ENCODE measurements at places on chromosomes 16 and 17. TPM values are rescaled to one million over a fixed set of nuclear protein-coding genes. Genes with fewer than 3 reads are reported as not detected.

- no peak overlapping the region for H3K4me3 ChIP-seq
- peak overlapping the region; percentile 52 for H3K27ac ChIP-seq
- H3K4me1 ChIP-seq, result peaks cover 49% of the 10 kb centered on the region
- no peaks in the 10 kb centered on the region for H3K36me3 ChIP-seq
Observed at GRCh38 chr17:79019632-79020584, 4.1 kb upstream of the C1QTNF1 start.

GRCh38 chr17:51770027-51770759 lies 388.3 kb downstream of the CA10 start:
- no peak for DNase-seq
- no peak overlapping the region for H3K27ac ChIP-seq
- H3K27me3 ChIP-seq, result no peaks in the 10 kb centered on the region
- no peaks in the 10 kb centered on the region for H3K4me1 ChIP-seq

GRCh38 chr17:29303386-29303785 lies 9.4 kb upstream of the NUFIP2 start:
- no peak overlapping the region for H3K27ac ChIP-seq
- no peak for DNase-seq
- no peak overlapping the region for H3K4me3 ChIP-seq
- H3K36me3 ChIP-seq, result no peaks in the 10 kb centered on the region
- no peaks in the 10 kb centered on the region for H3K4me1 ChIP-seq

KCNJ2 gene
- 5.3 TPM for total RNA-seq

Measured in upper lobe of left lung (tissue), 6 donors.